ENCODE measurements at places on chromosomes 7 and 10.

- DNase-seq: no peak
These were observed 85.0 kb upstream of the KIF5B start for GRCh38 chr10:32141018-32141807.

DNA sequence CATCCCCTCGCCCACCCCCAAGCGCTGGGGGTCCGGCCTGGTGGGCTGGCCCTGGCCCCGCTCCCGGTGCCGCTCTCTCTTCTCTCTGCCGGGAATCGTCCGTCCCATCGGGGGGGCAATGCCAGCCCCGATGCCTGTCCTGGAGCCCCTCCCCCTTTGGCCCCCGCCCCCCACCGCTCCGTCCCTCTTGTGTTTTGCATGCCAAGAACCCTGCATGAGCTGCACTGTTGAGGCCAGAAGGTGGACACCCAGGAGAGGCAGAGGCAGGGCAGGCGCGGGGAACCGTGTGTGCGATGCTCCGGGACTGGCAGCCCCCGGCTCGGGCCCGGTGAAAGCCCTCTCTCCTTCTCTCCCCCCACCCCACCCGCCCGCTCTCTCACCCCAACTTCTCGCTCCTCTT, 22.1 kb upstream of the HSPB1 start:
- DNase-seq: no peak

DNA sequence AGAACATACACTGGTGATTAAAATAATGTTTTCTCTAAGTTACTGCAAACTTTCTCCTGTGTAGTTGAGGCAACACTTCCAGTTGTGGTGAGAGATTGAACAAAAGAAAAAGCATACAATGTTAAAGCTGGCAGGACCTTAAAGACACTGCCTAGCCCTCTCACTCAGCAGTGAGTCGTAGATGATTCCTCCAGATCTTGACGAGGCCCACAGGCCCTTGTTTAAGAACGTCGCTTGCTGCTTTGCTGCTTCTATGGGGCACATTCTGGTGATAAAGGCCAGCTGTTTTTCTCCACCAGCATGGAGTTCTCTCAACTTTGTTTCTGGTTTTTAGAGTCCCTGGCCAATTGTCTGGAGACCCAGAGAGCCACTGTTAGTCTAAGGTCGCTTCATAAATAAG, 2.8 kb upstream of the DENND11 start:
- DNase-seq: no peak

DNA sequence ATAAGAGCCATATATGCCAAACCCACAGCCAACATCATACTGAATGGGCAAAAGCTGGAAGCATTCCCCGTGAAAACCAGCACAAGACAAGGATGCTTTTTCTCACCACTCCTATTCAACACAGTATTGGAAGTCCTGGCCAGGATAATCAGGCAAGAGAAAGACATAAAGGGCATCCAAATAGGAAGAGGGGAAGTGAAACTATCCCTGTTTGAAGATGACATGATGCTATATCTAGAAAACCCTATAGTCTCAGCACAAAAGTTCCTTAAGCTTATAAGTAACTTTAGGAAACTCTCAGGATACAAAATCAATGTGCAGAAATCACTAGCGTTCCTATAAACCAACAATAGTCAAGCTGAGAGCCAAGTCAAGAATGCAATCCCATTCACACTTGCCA, 23.8 kb upstream of the STARD3NL start:
- DNase-seq: no peak

- no peak for DNase-seq
These were observed 27.2 kb downstream of the LEP start for GRCh38 chr7:128268233-128268632.

GRCh38 chr10:6409971-6410643, 170.0 kb downstream of the PRKCQ start:
- no peak for DNase-seq

DNA sequence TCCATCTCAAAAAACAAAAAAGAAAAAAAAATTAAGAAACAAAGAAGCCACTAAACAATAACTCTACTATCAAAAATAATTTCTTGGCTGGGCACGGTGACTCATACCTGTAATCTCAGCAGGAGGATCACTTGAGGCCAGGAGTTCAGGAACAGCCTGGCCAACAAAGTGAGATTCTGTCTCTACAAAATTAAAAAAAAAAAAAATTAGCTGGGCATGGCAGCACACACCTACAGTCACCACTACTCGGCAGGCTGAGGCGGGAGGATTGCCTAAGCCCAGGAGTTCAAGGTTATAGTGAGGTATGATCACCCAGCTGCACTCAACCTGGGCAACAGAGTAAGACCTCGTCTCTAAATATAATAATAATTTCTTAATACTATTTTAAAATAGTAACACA, 69.0 kb downstream of the PARD3 start:
- DNase-seq: no peak

GRCh38 chr7:73827567-73828106, 3.2 kb upstream of the CLDN4 start:
- DNase-seq: no peak

DNA sequence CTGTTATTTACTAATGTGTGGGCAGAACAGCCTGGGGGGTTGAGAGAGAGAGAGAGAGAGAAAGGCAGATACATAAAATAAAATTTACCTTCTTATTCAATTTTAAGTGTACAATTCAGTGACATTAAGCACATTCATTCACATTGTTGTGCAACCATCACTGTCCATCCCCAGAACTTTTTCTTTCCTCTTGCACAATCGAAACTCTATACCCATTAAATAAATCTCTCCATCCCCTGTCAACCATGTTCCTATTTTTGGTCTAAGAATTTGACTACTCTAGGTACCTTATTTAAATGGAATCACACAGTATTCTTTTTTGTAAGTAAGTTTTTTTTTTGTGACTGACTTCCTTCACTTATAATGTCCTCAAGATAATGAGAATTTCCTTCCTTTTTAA, 181.6 kb downstream of the SND1 start:
- no peak for DNase-seq

DNA sequence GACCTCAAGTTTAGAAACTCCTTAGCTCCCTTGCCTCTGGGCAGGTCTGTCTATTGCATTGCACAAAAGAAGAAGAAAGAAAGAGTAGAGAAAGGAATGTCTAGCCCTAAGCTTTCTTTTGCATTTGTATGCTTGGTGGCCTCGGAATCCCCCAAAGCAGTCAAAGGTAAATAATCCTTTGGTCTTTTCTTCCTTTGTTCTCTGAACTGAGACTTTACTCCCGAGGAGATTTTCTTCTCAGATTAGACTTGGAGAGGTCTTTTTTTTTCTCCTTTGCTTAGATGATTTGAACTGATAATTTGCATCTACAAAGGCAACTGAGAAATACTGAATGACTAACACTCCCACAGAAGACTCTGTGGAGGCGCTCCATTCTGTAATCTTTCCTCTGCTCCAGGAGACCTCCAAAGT, 93.2 kb downstream of the AKR1D1 start:
- no peak for DNase-seq

GRCh38 chr10:71462062-71462935, 65.6 kb downstream of the CDH23 start:
- DNase-seq: no peak

- no peak for DNase-seq
These were observed 17.5 kb downstream of the LAMB4 start for GRCh38 chr7:108112683-108113082.

- DNase-seq: no peak
These were observed 328.7 kb downstream of the ARL4A start for GRCh38 chr7:13016036-13016581.

GRCh38 chr10:73997787-73998622, at the start of gene VCL:
Gene VCL, plus strand, starts transcription at chr10:73998116. Its CDS starts 92 bp downstream, at chr10:73998208.
- peak; percentile 93 for DNase-seq

DNA sequence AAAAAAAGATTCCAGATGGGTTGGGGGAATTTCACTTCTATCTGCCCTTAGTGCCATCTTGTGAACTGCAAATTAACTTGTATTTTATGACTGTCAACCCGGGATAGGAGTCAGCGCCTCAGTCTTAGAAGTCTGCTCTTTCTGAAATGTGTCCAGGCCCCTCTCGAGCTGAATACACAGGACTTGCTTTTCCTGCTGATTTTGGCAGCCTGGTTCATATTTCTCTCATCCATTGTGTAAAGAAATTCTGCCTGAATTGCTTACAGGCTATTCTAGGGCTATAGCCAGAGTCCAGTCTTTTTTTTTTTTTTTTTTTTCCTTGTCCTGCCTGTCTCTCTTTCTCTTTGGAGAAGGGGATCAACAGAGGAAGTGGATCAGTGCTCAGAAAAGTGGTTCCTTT, 24.6 kb downstream of the GATA3 start:
- DNase-seq: no peak

DNA sequence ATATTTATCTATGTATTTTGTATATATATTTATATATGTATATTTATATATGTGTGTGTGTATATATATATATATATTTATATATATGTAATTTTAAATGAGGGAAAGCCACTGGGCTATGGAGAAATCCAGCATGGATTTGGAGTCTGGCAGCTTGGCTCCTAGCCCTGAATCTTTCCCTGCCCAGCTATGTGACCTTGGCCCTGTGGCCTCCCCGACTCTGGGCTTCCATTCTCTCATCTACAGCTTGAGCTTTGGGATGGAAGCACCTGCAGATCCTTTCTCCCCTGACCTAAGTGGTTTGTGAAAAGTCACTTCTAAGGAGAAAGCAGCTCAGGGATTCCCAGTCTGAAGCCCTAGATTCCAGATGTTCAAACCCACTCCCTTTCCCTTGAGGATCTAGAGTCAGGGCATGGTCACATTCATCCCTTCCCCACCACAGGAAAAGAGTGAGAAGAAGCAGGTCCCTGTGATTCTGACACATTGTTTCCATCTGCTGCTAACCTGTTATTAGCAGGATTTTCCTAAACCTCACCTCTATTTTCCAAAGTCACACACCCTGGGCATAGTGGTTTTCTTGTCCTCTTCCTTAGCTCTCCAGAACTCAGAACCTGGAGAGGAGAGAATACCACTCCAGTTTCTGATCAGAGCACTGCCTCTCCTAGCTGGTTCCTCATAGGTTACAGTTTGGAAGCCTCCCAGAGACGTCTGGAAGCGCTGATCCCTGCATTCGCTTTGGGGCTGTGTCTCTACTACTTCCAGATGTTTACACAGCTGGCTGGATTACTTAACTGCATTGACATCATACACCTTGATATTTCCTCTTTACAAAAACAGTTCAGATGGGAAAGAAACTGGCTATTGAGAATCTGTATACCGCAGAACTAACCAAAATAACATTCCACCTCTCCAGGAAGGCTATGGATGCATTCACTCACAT, 327.5 kb upstream of the ZMIZ1 start:
- DNase-seq: no peak

DNA sequence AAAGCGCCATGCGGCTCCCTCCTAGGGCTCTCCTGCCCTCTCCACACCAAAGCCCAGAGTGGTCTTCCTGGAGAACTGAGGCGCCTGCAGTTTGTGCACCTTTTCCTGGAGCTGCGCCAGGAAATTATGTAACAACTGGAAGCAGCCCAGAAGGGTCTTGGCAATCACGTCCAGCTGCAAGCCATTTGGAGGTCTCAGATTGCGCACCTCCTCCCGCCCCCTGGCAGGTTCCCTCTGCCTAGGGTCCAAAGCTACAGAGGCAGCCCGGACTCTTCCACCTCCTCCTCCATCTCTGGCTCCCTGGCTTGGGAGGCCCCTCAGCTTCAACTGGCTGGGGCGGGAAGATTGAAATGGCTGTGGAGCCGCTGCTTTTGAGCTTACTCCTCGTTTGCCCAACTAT, 34.0 kb upstream of the SFTPD start:
- no peak for DNase-seq

DNA sequence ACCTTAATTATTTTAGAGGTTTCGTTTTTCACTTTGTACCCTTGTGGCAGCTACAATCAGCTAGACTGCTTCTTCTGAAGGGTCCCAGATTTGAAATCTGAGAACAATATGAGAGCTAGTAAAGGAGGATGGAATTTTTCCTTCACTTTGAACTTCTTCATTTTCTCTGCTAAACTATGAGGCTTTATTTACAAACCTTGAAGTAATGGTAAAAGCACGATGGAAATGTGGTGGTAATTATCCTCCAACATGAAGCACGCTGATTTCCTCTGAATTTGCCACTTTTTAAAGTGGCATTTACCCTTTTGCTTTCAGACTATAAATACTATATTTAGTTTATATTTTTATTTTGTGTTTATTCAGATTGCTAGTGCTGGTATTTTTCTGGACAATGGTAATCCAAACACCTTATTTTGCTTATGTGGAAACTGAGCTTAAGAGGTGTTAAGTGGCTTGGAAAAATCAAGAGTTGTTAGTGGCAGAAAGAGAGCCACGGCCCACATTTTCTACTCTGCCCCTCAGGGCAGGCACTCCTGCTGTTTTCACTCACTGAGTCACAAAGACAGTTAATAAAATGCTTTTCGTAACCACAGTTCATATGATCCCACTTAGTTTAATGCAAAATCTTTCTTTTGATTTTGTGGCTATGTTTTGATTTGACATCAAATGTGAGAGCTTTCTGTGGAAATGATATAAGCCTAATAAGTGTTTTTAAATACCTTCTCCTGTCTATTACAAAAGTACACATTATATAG, 2.7 kb downstream of the SSMEM1 start:
- no peak for DNase-seq

- no peak for DNase-seq
These were observed 192.3 kb upstream of the PRSS58 start for GRCh38 chr7:142450206-142450605.

DNA sequence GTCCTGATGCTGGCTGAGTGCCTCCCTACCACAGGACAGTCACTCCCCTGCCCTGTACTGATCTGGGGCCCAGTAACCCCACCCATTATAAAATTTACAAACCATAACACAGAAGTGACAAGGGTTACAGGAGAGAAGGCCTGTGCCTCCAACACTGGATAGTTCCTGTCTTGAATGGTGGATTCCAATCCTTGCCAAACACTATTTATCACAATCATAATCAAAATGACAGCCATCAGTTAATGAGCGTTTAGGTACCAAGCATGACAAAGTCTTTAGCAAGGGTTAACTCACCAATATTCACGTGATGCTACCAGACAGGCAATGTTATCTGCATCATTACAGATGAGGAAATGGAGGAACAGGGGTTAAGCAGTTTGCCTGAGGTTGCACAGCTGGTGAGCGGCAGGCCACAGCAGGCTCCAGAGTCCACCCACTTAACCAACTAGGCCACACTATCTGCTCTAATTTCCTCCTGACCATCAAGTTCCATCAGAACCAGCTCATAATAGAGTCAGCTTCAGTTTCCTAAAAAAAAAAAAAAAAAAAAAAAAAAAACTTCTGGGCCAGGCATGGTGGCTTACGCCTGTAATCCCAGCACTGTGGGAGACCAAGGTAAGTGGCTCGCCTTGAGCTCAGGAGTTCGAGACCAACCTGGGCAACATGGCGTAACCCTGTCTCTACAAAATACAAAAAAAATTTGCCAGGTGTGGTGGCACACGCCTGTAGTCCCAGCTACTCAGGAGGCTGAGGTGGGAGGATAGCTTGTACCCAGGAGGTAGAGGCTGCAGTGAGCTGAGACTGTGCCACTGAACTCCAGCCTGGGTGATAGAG, 14.2 kb downstream of the PDLIM1 start:
- no peak for DNase-seq
